Ureter (tissue), 1 donor: ENCODE measurements at places on chromosomes 13 and 19. TPM values are rescaled to one million over a fixed set of nuclear protein-coding genes. Genes with fewer than 3 reads are reported as not detected.

CEACAM4 gene
- total RNA-seq, result 2.4 TPM

ANGPTL4 gene
- total RNA-seq, result 13.2 TPM

PGLYRP1 gene
- not detected for total RNA-seq

DNA sequence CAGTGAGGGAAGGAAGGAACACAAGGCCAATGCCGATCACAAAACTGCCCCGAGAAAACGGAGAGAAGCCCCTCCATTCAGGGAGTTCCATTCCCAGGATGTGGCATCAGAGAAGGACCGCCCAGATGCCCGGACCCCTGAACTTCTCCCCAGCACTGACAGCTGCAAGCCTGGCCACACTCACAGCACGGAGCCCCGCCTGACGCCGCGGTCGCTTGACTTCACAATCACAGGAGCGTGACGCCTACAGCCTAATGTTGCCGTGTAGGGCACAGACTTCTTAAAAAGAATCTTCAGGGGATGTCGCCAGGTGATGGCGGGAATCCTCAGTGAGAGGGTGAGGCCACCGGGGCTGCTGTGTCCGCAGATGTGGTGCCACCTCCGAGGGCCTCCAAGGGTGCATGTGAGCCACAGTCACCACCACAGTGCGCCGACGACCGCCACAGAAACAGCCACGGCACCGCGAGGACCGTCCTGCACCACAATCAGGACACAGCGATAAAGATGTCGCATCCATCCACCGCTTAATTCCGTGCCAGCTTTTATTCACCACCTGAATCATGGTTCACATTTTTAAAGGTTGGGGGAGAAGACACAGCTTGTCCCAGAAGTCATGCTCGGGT is 77.2 kb downstream of the SPACA7 start:
- no peak for DNase-seq

DNA sequence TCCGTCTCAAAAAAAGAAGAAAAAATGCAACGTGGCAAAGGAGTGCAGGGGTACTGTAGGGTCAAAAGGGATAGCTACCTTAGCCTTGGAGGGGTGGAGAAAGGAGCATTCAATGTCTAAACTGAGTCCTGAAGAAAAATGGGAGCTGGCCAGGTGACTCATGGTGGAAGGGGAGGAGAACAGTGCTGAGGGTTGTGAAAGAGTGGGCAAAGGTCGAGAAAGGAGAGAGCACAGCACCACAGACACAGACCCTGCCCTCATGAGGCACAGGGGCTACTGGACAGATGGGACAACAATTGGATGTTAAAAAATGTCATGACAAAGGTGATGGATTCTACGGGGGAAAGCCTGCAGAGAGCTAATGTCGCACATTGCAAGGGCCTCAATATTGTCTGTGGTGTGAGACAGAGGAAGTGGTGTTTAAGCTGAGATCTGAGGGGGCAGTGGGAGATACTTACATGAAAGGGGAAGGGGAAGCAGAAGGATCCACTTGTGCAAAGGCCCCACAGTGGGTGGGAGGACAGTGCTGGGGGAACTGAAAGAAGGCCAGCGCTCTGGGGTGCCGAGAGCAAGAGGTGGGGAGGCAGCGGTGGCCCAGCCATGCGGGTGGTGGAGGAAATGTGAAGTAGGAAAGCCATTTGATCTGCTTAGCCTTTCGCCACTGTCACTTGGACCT is 42.9 kb upstream of the URAD start:
- DNase-seq, result peak; percentile 45

DNA sequence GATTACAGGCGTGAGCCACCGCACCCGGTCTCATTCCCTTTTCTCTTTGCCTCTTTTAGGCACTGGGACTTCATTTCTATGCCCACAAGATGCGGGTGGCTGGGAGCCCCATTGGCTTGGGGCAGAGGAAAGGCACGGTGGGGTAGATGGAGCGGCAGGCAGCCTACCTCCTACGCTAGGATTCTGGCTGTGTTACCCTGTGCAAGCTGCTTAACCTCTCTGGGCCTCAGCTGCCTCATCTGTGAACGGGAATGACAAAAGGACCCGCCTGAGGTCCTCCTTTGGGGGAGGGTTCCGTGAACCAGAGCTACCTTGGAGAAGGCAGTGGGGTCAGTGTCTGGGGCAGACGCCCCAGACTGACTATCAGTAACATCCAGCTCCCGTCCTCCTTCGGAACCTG is 9.3 kb upstream of the LINGO3 start:
- no peak for DNase-seq

GRCh38 chr19:18001777-18002345 is 6.1 kb upstream of the ARRDC2 start:
- DNase-seq, result no peak

DNA sequence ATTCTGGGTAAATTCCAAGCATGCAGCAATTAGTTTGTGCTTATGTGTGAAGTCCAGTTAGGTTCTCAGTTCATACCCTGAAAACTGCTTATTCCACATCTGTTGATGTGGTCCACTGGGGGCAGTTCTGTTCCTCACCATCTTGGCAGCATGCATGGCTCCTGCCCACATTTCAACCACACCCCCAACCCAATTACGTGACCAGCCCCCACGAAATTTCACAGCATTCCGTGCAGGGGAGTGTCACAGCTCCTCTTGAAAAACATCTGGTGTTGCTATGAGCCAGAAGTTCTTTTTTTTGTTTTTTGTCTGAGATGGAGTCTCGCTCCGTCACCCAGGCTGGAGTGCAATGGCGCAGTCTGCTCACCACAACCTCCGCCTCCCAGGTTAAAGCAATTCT is 9.1 kb upstream of the ERVK3-1 start:
- DNase-seq, result no peak

DNA sequence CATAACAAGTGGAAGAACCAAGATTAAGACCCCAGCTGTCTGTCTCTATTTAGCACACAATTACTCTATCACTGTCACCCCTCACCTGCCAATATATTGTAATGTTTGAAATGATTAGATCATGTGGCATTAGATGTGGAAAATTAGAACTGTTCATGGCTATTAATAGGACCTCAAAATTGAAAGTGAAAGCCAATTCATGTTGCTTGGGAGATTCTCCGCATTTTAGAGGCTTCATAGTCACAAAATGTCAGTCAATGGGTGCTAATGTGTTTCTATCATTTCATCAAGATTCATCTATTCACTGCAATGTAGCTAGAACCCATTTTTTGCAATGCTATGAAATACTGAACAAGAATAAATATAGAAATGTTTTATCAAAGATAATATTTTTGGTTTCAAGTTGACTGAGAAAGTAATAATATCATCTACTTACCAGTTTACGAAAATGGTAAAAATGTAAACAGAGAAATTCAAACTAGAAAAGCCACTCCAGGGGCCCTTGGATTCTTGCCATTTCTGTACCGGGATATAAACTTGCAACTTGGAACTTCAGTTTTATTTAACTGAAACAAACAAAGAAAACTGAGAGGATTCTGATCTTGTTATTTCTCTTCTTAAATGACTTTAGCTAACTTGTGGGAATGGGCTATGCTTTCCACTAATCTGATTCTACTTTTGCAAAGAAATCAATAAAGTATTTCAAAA is 388.6 kb downstream of the DCT start:
- no peak for DNase-seq

DNA sequence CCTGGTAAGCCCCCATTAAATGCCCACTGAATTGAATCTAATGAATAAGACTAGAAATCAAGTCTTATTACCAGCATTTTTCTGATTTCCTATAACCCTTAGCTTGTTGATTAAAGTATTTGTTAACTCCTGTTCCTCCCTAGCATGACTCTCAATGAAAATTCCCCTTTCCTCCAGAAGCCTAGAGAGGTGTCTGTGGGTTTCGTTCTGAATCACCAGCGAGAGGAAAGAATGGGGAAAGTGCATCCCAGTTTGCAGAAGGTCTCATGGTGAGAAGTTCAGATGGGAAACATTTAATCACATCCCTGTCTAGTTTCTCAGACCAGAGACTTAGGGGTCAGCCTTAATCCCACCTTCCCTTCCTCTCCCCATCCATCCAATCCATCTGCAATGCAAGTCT is 26.9 kb downstream of the POU2F2 start:
- DNase-seq, result no peak

- DNase-seq, result no peak
These were observed 2.0 kb upstream of the GNG14 start for GRCh38 chr19:12685831-12686230.

DNA sequence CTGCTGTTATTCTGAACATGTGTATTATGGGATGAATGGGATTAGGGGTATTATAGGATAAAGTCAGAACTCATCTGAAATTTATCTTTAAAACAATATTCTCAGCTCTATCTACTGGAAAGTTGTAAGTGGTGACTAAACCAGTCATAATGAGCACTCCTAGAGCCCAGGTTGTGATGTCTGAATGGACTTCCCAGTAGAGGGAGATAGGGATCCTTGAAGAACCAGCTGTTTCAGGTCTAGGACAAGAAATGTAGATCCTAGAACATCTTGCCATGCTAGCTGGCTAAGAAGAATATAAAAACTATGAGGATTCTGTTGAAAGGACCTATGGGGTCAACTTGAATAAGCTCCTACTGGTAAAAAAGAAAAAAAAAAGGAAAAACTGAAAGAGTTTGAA is 310.8 kb downstream of the SLC7A1 start:
- DNase-seq, result no peak

PCDH17 gene
- 8.1 TPM for total RNA-seq

DNA sequence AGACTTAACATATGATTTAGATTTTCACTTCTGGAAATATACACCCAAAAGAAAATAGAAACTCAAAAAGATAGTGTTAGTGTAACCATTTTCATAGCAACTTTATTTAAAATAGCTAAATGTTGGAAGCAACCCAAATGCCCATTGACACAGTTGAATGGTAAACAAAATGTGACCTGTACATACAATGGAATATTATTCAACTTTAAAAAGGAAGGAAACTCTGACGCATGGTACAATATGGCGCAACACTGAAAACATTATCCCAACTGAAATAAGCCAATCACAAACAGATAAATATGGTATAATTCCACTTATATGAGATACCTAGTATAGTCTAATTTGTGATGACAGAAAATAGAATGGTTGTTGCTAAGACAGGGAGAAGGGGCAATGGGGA is 1456.1 kb upstream of the MIR17HG start:
- DNase-seq, result no peak

MED4 gene
- 61.5 TPM for total RNA-seq

PPP1R13L gene
- total RNA-seq, result 108 TPM

- DNase-seq, result no peak
These were observed at the start of gene FCER2 for GRCh38 chr19:7701654-7702457. TSS of gene FCER2 (minus strand) at chr19:7702131. CDS start at chr19:7699760, 2,371 bp downstream.

- DNase-seq, result no peak
These were observed 4.8 kb downstream of the GPR42 start for GRCh38 chr19:35375505-35376307.

GRCh38 chr13:49444524-49445395 is 686 bp downstream of the SETDB2 start:
- peak; percentile 45 for DNase-seq

DNA sequence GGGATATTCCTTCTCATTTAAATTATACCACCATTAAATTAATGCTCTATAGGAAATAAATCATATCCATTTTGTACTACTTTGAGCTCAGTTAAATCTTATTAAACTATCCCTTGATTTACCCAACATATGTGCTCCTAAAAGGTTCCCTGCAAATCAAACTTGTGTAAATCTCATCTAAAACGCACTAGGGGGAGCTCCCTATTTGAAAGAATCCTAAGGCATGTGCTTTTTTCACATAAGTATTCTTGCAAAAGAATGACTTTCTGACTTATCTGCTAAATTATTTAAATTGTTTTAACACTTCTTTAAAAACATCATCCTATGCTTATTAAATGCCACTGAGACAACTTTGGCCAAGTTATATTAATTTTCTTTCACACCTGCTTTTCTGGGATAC is 7.9 kb downstream of the INTS6 start:
- no peak for DNase-seq

DNA sequence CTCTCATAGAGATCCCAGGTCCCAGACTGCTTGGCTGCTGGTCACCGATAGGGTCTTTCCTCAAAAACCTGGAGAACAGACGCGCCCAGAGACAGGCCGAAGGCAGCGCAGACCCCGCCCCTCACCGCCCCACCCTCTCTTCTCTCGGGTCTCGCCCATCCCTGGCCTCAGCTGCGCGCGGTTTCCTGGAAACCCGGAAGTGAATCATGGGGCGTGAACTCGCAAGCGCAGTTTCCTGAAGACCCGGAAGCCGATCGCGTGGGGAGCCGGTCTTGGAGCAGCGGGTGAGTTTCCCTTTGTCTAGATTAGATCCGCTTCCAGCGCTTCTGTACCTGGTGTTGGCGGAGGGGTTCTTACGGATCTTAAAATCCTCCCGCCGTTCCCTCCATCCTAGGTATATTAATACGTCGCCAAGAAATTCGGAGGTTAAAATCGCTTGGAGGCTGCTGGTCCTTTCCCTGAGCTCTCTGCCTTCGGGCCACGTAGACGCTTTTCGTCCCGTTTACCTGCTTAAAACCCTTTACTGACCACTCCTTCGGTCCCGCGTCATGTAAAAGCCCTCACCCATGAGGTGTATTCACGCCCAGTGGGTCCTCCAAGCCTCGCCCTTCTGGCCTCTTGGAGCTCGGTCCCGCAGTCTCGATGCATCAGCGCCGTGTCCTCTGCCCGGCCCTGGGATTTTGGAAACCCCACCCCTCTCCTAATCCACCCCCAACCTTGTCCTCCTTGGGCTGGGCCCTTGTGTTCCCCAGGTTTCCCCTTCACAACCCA is at the start of gene ZNF578:
Gene ZNF578 (plus strand): TSS at position 230 of the 771 bp plus-strand sequence. CDS start 48,293 bp downstream, outside the sequence.
- DNase-seq, result peak; percentile 84

DNA sequence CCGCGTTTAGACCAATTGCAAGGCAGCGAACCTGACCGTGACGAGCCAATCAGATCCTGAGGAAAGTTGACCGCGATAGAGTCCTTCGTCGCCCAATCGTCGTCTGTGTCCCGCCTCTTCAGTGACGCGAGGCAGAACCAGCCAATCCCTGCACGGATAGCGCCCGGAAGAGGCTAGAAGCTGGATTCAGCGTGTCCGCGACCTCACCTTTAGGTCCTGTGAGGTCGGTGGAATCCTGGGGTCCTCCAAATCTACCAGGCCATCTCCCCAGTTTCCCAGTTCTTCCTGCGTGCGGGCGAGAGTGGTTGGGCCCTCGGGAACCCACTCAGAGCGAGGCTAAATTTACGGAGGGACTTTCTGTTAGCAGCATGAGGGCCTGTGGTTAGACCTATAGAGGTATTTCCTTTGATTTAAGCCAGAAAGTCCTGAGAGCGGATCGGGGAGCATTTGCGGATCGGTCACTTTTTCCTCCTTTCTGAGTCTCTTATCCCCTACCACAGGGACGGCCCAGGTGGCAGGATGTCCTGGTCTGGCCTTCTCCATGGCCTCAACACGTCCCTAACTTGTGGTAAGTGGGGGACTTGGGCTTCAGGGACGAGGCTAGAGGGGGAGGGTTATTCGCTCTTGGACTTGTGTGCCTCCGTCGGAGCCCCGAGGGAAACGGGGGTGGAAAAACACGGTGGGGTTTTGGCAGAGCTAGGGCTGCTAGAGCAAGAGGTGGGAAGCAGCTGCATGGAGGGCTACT is at the start of gene MRPS12:
Gene MRPS12 (plus strand): TSS at position 169 of the 745 bp plus-strand sequence. CDS start 351 bp downstream, at position 520.
- DNase-seq, result peak; percentile 99

- DNase-seq, result no peak
These were observed 20.2 kb downstream of the SIGLECL1 start for GRCh38 chr19:51271067-51271466.

PBX4 gene
- total RNA-seq, result 12.7 TPM

GRCh38 chr13:39283072-39283471 is 244.8 kb downstream of the NHLRC3 start:
- no peak for DNase-seq

ZGLP1 gene
- total RNA-seq, result 6.3 TPM
